Suprapubic skin (tissue), 4 donors: ENCODE measurements at places on chromosomes 1 and 21. TPM values are rescaled to one million over a fixed set of nuclear protein-coding genes. Genes with fewer than 3 reads are reported as not detected.

GRCh38 chr1:192984080-192984479, 75.1 kb downstream of the UCHL5 start:
- no peak for DNase-seq

DNA sequence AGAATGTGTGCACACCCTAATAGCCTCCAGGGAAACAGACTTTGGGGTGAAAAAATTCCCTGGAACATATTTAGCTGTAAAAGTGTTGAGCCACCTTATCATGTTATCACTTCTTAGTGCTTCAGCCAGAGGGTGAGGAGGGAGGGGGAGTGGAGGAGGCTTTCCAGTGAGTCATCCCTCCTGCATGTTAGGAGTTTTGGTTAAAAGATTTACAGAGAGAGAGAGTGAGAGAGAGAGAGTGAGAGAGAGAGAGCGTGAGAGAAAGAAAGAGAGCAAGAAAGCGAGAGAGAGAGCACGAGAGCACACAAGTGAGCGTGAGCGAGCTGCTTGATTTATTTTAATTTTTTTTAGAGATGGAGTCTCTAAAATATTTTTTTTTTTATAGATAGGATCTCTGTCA, 13.5 kb upstream of the CACNA1E start:
- no peak for DNase-seq

DNA sequence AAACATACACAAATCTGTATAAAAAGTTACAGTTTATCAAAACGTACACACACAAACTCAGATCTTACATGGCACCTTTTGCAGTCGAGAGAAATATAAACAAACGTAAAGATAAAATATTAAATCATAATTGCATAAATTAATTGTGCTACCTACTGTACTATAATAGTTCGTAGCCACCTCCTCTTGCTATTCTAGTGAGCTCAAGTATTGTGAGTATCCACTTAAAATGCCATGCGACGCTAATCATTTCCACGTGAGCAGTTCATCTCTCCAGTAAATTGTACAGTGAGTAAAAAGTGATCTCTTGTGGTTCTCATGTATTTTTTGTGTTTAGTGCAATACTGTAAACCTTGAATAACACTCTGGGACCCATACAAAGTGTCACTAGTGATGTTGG, 6.3 kb downstream of the MIA3 start:
- DNase-seq = no peak

DNA sequence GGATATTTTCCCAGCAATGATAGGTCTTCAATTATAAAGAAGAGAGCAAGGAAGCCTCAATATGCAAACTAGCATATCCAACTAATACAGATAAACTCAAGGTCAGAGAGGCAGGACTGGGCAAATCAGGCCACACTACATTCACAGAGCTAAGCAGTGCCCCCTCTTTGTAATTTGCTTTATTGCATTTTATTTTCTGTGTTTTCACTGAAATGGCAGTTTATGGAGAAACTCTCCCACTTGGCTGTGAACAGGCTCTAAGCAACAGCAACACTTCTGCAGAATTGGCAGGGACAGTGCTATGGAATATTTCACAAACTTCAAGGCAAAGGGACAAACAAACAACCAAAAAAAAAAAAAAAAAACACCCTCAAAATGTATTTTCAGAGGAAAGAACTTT, 93.4 kb upstream of the SOD1 start:
- DNase-seq = no peak

DNA sequence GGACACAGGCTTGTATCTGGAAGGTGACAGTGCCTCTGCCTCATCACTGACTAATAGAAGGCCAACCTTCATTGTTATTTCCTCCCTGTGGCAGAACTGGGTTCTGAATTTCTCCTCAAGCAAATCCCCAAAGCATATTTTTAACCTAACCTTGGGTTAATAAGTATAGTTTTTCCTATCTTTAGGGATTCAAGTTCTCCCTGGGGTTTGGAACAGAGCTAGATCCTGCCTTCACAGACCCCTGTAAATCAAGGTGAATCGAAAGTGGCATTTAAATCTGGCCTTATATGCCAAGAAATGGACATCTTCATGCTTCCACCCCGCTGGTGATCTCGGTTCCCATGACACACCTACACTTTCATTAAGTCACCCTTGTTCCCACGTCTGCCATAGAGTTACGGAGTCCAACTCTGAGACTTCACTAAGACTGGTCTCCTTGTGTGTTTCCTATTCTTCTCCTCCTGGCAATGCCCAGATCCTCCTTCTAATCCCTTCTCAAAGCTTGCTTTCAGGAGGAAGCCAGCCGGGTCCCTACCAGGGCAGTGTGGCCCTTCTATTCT, 4.3 kb upstream of the CHI3L2 start:
- DNase-seq = no peak

The MARK1 gene
- 3.7 TPM for total RNA-seq
